ENCODE measurements at places on chromosomes 5 and 9. TPM values are rescaled to one million over a fixed set of nuclear protein-coding genes. Genes with fewer than 3 reads are reported as not detected.

LHFPL2 gene
- total RNA-seq = 31.3 TPM

PLAC8L1 gene
- total RNA-seq = not detected

FAM169A gene
- 0.49 TPM for total RNA-seq

SMIM33 gene
- not detected for total RNA-seq

PCAT7 gene
- total RNA-seq = not detected

SPATA31D4 gene
- not detected for total RNA-seq
